A172 (cell line): ENCODE measurements at places on chromosomes 3 and 15. TPM values are rescaled to one million over a fixed set of nuclear protein-coding genes. Genes with fewer than 3 reads are reported as not detected.
A peak's percentile ranks its signal among the peaks of the same experiment; 100 is the strongest.

DNA sequence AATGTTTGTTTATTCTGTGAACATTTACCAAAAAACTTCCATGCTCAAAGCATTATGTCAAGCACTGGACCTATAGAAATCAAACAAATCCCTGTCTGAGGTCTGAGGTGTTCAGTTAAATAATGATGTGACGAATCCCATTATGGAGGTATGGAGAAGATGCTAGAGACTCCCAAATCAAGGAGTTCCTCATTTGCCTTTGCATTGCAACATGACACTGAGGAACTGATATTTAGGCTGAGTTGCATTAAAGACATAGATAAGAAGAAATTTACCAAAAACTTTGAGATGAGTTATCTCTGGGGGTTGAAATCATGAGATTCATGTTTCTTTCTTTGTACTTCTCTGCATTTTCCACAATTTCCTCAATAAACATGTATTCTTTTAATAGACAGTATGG lies 16.0 kb downstream of the CD200 start:
- no peak for DNase-seq

GRCh38 chr3:52277071-52277964 lies 1.1 kb downstream of the WDR82 start:
- DNase-seq: peak; percentile 43

A4GNT gene
- total RNA-seq: not detected in 2 replicates

- peak; percentile 19 for DNase-seq
Measured at GRCh38 chr15:85702321-85703101, 92.2 kb downstream of the KLHL25 start.

DNA sequence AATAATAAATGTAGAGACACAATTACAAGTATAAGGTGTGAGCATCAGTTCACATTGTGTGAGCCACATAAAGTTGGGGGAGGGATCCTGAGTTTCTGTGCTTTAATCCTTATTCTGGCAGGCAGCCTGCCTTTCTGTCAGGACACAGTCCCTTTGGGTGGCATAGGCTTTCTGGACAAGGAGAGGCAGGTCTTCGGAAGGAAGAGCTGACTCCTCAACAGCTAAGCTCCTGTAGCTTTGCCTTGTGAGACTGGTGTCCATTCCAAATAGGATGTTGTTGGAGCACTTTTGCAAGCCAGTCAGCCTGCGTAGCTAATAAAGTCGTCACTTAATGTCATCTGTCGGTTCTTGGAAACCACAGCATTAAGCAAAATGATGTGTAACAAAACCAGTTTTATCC lies 151.9 kb upstream of the MCTP2 start:
- DNase-seq: no peak
